Lower leg skin (tissue), 4 donors: ENCODE measurements at places on chromosomes 4 and X. TPM values are rescaled to one million over a fixed set of nuclear protein-coding genes. Genes with fewer than 3 reads are reported as not detected.

GRCh38 chrX:13791559-13791958, 25.3 kb downstream of the GPM6B start:
- DNase-seq: no peak

DNA sequence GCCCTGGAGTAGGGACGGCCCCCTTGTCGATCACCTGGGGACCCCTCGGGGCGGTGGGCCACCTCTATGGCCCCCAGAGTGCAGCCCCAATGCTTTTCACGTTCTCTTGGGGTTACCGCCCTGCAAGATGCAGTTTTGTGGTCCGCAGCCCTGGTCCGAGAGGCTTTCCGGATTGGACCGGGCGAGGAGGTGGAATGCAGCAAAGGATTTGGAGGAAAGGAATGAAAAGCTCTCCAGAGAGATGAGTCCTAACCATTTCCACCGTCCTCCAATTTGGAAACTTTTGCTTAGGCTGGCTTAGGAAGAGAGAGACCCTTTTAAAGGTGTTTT, 601 bp downstream of the SLC25A43 start:
- DNase-seq: no peak

- DNase-seq: no peak
Observed at GRCh38 chr4:98516042-98516440, 142.4 kb downstream of the TSPAN5 start.

DNA sequence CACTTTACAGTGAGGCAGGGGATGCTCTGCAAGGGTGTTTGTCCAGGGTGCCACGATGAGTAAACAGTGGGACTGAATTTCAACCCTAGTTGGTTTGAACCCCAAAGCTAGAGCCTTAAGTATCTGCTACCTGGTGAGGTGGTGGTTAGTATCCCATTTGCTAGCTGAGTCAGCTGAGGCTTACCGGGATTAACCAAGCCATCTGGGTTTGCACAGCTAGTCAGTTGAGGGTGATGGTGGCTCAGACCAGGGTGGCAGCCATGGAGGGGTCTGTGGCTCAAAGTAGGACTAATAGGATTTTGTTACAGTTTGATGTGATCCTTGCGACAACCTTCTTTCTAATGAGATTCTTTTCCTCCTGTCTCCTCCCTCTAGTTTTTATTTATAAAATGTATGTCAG, 1.9 kb downstream of the EVC start:
- no peak for DNase-seq

DNA sequence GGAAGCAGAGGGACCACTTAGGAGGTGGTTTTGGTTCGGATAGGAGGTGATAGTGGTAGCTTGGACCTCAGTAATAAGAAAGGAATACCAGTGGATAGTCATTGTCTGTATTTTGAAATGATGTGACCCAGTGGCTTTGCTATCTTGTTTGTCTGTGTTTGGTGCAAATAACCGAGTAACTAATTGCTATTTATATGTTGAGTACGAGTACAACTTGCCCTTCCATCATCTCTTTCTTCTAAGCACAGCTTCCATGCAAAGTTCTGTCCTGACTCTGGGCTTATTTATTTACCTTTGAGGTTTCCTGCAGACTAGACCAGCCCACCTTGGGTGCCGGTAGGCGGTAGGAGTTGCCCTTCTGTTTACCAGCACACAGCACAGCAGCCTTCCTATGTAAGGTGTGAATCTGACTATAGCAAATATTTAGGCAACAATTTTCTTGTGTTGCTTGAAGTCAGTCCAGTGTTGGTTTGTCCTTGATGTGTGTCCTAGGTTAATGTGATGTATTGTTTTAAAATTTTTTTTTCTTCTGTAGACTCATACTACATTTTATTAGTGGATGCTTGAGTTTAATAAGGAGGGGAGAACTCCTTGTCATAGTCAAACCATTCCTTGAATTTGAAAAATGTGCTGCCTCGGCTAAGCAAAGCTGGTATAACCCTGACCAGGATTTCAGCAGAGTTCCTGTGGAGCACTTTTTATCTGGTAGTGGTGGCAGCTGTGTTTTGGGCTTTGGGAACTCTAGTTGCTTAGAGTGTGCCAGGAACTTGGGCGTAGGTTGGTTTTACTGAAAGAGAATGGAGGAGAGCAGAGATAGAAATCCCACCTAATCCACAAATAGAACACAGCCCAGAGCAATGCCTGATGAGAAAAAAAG, 21.9 kb downstream of the PTTG2 start:
- DNase-seq: no peak

DNA sequence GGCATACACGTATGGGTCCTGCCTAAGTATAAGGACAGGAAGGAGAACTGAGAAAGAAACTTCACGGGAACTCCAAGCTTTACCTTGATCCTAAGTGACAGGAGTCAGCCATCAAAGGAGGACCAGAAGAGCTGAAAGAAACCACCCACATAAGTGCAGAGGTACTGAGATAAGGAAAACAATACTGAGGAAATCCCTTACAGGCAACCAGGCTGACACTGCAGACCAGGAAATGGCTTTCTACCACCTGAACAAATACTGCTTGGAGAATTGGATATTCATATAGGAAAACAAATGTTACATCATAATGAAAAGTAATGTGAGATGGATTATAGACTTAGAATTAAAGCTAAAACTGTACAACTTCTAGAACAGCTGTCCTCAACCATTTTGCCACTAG, 127.0 kb downstream of the IL15 start:
- DNase-seq: no peak

DNA sequence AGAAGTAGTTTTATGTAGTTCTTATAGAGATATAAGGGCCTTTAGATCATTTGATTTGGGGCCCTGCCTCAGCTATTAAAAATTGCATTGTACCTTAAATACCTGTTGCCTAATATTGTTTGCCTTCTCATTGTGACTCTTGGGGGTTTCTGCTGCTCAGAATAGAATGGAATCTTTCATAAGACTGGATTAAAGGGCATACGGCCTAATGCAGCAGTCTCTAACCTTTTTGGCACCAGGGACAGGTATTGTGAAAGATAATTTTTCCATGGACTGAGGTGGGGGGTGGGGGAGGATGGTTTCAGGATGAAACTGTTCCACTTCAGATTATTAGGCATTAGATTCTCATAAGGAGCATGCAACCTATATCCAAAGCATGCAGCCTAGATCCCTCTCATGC, 46.2 kb downstream of the TMEM164 start:
- DNase-seq: no peak

GRCh38 chrX:130418066-130418465, 16.3 kb downstream of the RBMX2 start:
- DNase-seq: no peak

- DNase-seq: no peak
Observed at GRCh38 chr4:87844452-87844851, 11.7 kb downstream of the MEPE start.

DNA sequence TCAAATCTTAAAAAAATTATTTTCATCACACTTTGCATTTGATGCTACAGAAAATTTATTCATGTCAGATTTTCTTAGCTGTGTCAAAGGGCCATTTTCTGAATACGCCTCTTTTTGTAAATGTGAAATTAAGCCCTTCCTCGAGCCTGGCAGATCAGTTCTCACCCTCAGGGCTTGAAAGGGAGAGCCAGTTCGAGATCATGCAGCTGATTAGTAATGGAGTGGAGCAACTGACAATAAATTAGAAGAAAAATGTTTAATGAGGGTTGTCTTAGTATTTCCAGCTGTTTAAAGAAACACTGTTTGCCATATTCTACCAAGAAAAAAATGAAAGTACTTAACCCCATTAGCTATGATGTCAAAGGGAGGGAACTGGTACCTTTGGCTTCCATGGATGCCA, 28.7 kb downstream of the CC2D2A start:
- DNase-seq: no peak

DNA sequence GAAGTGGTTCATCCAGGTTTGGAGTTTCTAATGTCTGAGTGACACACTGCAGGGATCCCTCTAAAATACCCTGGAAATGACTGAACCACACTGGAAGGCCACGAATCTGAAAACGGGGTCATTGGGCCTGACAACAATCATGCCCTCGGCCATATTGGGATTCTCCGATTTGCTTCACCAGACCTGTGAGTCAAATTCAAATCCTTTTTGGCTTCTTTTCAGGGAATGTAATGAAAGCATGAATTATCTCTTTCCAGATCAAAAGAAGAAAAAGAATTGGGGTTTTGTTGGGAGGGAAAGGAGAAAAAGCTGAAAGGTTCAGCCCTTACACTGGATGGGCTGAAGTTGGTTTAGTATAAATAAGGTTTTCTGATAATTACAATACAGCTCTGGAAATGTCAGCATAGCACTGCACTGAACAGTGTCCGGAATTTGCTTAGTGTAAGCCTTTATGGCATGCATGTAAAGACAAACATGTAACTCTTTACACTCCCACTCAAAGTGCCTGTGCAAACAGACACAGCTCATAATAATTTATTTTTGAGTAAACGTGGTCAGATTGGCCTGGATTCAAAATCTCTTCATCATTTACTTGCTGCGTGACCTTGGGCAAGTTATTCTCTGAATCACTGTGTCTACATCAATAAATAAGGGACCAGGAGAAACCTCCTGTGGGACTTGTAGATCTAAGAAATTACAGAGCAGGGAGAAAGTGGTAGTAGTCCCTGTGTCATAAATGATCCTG, 21.4 kb downstream of the CT47C1 start:
- no peak for DNase-seq

Gene XPNPEP2
- 1.7 TPM for total RNA-seq

Gene GAGE1
- total RNA-seq: not detected

Gene GAB3
- 0.30 TPM for total RNA-seq

Gene GAGE12E
- total RNA-seq: not detected

Gene COX7B2
- total RNA-seq: not detected

Gene ERCC6L
- total RNA-seq: 0.34 TPM
